ENCODE measurements at places on chromosomes 1 and 21.

DNA sequence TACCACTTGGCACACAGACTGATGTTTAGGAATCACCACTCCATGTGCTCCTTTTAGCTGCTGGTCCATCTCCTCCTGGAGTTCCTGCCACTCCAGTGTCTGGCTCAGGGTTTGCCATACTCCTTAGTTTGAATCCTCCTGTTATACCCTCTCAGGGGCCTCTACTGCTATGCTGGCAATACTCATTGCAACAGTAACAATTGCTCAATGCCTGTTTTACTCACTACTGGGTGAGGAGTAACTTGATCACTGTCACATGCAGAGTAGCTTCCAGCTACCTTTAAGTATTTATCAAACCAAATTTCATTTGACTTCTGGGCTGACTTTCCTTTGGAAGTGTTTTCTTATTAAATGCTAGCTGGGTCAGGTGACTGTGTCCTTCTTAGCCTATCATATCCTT is 107.2 kb upstream of the WLS start:
- DNase-seq, result no peak

DNA sequence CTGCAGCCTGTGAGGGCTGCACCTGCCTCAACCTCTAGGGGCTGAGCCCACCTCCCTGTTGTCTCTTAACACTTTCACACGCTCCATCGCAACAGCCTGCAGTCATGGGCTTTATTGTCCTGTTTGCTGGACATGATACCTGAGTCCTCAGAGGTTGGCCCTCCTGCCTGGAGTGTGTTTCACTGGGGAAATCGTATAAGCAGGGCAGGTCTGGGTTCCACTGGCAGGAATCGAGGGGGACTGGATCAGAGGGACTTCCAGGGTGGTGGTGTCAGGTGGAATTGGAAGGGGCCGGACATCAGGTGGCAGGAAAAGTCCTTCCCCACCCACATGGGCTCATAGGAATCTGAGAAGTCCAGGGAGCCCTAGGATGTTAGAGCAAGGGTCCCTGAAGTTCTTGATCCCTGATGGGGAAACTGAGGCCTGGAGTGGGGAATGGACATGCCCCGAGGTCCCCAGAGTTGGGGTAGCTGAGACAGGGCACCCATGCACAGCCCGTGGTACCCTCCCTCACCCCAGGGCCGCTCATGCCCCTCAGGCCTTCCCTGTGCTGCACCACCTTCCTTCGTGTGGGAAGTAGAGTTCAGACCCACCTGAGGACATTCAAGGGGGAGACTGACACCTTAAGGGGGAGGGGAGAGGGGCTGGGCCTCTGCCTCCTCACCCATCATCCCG is 66.6 kb downstream of the PIK3CD start:
- no peak for DNase-seq

- no peak for DNase-seq
These were observed 31.2 kb upstream of the CFAP126 start for GRCh38 chr1:161398900-161399256.

DNA sequence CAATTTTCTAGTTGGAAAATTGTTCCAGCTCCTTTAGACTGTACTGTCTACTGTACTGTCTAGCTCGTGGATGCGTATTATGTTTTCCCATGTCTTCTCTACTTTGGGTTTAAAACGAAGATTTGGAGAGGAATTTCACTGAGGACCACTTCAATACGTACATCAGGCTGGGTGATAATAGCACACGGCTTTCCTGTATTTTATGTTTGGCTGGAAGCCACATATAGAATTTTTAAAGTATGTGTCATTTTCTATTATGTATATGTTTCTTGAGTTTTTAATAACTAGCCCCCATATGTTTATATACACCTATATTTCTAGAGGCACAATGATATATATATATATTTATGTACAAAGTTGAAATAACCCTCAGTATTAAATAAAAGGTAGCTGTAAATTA is 226.4 kb downstream of the GREM2 start:
- no peak for DNase-seq

DNA sequence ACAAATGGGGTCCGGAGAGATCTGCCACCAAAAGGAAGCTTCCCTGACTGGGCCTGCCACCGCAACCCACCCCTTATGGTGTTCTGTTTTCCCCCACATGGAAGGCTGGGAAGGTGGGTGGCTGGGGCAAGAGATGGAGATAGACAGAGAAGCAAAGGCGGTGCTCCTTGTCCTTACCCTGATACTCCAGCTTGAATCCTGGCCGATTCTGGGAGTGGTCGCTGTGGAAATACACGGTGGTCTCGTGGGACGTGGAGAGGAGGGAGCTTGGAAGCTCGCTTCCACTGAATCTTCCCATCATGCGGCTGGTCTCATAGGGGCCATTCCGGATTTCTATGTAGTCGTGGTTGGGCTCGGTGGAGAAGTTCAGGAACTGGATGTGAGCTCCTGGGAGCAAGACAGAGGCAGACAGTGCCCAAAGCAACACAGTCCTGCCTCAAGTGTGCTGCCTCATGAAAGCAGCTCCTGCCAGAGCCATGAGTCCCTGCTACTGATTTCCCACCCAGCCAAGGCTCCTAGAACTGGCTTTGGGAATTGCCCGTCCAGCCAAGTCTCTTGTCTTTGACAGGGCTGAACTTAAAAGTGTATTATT is 138.5 kb downstream of the ZSCAN20 start:
- no peak for DNase-seq

DNA sequence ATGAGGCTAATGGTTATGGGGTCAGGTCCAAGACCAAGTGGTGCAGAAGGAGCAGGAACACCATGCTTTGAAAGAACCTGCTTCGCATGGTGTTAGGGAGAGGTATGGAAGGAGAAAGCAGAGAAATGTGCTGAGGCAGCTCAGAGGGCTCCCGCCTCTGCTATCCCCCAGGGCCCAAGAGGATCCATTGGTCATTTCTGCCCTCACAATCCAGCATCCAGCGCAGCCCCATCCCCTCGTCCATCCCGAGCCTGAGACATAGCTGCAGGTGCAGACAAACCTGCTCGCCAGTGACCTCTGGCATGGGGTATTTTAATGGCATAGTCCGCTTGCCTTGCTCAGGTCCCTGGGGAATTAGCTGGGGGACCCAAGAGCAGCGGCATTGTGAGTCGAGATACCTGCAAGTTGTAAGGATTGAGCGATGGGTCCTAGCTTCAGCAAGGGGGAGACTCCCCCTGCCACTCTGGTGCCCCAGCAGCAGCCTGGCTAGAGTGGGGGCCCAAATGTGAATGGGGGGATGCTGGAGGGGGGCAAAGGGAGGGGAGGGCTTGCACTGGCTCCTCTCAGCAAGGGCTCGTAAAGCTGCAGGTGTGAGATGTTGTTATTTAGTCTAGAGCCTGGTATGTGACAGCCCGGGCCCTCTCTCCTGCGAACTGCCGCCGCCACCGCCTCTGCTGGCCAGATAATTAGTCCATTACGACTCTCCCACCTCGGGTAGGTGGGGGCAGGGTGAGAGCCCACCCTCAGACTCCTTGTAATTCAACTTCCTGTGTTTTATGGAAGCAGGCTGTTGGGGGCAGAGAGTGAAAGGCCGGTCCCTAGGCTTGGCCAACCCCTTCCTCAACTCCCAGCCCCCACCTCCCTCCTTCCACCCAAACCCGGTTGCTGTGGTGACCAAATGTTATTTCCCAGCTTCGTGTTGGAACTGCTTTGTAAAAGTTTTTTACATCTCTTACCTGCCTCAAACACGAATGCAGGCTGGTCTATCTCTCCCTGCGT is 118.8 kb downstream of the RNF220 start:
- DNase-seq, result no peak

- DNase-seq, result no peak
These were observed 86.2 kb downstream of the DTL start for GRCh38 chr1:212121779-212122178.

GRCh38 chr1:24841593-24841992 is 88.5 kb downstream of the RUNX3 start:
- DNase-seq, result no peak

DNA sequence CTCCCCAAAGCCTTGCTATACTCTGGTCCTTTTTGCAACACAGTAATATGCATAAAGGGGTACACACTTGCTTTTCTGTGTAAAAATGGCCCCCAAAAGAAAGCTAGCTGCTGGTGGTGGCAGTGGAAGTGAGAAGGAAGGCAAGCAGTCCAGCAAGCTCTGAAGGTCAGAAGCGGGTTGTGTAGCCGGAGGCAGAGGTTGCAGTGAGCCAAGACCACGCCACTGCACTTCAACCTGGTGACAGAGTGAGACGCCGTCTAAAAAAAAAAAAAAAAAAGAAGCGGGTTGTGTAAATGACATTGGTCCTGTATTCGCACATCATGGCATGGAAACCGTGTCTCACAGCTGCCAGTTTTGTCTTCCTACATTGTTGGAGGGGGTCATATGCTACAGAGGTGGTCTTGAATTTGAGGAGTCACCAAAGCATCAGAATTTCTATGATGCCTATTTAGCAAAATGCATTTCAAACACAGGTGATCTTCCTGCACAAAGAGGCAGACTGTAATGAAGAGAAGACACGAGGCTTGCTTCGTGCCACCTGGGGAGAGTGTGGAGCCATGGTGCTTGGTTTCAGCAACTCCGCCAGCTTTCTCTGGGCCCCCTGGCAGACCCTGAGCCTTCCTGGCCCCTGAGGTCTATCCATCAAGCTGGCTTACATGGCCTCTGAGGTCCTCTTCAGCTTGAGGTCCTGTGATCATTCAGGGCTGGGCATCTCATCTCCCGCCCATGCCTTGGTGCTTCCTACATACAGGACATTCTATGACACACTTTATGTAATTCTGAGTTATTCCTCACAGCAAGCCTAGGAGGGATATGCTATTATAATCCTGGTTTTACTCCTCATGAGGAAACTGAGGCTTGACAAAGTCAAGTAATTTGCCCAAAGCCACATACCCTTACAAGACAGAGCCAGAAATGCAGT is 71.0 kb downstream of the TOMM20 start:
- DNase-seq, result no peak

- no peak for DNase-seq
These were observed 865 bp downstream of the ADPRS start for GRCh38 chr1:36089393-36090121.

- no peak for DNase-seq
These were observed 41.8 kb downstream of the FOXD2 start for GRCh38 chr1:47479664-47480063.

- no peak for DNase-seq
These were observed 286.7 kb downstream of the HLX start for GRCh38 chr1:221165839-221166500.

- no peak for DNase-seq
These were observed 7.2 kb downstream of the INKA2 start for GRCh38 chr1:111731956-111732355.

- DNase-seq, result no peak
These were observed 18.0 kb downstream of the TRIM62 start for GRCh38 chr1:33163621-33164519.

DNA sequence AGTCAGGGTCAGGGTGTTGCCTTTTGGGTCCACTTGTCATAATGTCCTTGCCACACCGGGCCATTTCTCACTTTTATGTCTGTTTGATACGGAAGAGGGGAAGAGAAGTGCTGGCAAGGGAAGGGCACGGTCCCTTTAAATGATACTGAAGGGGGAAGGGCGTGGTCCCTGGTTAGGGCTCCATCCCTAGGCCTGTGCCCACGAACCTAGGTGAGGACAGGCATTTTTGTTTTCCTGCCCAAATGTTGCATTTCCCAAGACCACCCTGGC is 25.2 kb downstream of the B3GALT5 start:
- no peak for DNase-seq

DNA sequence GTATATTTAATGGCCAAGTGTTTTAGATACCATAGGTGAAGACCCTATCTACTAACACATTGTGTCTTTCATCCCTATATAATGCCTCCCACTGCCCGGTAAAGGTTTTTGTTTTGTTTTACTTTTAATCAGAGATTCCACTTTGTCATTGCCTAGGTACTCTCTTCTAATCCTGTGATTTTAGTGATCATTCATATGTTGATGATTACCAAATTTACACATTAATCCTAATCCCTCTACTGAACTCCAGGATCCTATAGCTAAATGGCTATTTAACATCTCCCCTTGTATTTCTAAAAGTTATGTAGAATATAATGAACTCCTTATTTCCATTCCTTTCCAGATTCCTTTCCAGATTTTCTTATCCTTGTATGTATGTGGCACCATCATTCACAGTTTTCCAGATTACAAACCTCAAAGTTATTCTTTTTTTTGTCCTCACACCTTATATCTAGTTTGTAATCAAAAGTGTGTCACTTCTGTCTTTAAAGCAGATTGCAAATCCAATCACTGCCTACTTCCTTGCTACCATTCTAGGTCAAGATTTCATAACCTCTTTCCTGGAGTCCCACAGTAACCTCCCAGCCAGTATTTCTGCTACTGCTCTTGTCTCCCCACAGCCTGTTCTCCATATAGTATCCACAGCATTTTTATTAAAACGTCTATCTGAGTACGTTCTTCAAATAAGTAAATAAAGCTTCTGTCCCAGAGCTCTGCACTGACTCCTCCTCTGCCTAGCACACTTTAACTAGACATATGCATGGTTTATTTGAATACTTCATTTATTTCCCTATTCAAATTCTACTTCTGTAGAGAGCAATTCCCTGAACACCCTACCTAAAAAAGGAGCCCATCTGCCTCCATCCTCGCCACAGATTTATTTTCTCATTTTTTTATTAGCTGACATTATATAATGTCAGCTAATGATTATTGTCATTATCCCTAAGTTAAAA is 157.8 kb downstream of the KCNT2 start:
- DNase-seq, result no peak

- DNase-seq, result peak; percentile 59
These were observed 229.2 kb downstream of the RHOU start for GRCh38 chr1:228964178-228965089.

- DNase-seq, result no peak
These were observed 41.2 kb downstream of the OLFML2B start for GRCh38 chr1:161982507-161982895.

DNA sequence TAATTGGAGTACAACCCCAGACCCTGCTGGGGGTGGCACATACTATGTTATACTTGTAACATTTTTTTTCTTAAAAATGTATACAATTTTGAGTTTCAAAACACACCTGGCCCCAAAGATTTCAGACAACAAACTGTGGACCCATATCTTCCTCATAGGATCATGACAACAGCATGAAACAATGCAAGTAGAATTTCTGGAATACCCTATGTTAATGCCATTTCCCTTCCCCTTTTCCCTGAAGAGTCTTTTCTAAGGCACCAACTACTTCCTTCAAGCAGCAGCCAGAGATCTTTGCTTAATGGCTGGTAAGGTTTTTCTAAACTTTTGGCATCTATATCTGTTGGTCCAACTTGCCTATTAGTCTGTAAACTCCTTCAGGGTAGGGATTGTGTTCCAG is 99.9 kb upstream of the SERBP1 start:
- DNase-seq, result no peak

- no peak for DNase-seq
These were observed 11.1 kb downstream of the FAAH start for GRCh38 chr1:46405197-46405555.

- peak; percentile 29 for DNase-seq
These were observed 21.4 kb downstream of the SLC2A7 start for GRCh38 chr1:9004700-9005394.

DNA sequence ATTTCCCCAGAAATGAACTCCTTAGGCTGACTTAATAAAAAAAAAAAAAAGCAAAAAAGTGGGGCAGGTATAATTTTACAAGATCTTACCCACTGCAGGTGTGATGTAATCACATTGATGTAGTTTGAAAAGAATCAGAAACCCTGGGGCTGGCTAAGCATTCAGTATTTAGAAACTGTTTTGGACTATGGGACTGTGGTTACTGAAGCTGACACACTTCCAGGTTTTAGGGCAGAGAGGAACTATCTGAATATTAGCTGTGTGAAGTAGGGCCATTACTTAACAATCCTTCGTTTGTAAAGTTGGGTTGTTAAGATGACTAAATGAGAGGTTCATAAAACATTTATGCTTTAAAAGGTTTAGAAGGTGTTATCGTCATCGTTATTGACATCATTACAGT is 165.3 kb downstream of the FASLG start:
- DNase-seq, result no peak

Measured in AG04449 (cell line).